LHCN-M2 (cell line): ENCODE measurements at places on chromosomes 16 and 17. TPM values are rescaled to one million over a fixed set of nuclear protein-coding genes. Genes with fewer than 3 reads are reported as not detected.

- DNase-seq = no peak
Measured at GRCh38 chr16:89829630-89830437, 1.6 kb downstream of the SPIRE2 start.

GRCh38 chr16:77555791-77556190, 121.0 kb upstream of the ADAMTS18 start:
- DNase-seq = no peak

DNA sequence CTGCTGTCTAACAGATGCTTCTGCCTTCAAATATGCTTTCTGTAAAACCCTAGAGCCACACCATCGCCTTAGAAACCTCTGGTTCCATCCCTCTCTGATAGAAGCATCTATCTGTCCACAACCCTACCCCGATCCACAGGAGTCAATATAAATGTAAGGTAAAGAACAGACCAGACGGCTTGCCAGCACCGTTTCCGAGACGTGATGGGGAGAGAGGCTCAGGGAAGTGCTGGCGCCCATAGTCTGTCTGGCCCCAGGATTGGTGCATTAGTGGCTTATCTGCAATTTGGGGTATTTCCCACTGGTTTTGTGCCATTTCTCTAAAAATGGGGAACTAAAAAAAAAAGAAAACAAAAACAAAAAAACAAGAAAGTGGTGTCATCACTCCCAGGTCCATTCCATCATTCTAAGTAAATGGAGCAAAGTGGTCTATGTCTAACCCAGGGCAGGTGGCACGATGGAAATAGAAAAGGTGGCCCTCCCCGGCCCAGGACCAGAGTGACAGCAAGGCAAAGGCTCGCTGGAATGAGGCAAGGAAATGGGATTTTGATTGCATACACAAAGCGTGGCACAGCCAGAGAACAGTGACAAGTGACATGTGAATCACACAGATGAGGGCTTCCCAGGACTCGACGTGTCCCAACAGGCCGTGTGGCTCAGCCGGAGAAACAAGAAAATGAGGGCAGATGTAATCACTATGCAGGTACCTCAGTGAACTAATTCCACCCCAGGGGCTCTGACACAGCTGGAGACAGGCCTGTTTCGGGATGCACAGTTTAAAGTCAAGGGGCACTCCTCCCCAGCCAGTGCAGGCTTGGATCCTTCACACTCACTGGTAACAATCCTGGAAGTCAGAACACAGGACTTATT, 125.6 kb downstream of the GAS7 start:
- DNase-seq = no peak

GRCh38 chr16:59198487-59198886, 464.4 kb upstream of the GOT2 start:
- DNase-seq = no peak

- no peak for DNase-seq
Measured at GRCh38 chr17:30576326-30576861, 99.2 kb downstream of the GOSR1 start.

DNA sequence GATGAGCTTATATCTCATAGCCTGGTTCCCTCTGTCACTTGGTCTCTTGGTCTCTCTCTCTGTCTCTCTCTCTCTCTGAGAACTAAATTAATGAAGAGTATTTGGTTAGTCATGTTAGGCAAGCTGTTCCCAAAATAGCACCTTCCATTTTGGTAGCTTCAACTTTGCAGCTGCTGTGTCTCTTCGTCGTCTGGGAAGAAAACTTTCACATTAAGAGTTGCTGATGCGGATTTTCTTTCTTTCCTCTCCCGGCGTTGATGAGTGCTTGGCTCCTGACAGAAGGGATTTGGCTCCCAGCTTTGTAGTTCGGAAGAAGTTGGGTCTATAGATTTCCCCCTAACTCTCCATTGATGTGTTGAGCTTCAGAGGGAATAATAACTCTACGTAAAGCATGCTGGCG, at the start of gene RBFOX1:
RBFOX1 (plus strand) TSS at position 235 of the 400 bp plus-strand sequence.
- DNase-seq = peak; percentile 81

DNA sequence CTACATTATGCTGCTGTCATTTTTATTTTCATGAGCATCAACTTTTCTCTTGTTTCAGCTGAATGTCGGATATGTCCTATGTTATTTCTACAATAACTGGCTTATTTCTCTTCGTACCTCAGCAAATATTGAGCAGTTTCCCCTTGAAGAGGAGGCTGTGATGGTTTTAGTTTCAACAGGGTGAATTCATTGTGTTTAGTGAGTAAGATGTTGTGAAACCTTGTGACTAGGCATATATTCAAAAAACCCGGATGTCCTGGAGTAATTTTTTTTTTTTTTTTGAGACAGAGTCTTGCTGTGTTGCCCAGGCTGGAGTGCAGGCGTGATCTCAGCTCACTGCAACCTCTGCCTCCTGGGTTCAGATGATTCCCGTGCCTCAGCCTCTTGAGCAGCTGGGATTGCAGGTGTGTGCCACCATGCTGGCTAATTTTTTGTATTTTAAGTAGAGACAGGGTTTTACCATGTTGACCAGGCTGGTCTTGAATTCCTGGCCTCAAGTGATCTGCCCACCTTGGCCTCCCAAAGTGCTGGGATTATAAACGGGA, 11.1 kb downstream of the CPD start:
- DNase-seq = no peak

GRCh38 chr17:77210331-77210730, 69.6 kb downstream of the SEC14L1 start:
- no peak for DNase-seq

- DNase-seq = no peak
Measured at GRCh38 chr17:80918731-80919130, 72.9 kb upstream of the CHMP6 start.

DNA sequence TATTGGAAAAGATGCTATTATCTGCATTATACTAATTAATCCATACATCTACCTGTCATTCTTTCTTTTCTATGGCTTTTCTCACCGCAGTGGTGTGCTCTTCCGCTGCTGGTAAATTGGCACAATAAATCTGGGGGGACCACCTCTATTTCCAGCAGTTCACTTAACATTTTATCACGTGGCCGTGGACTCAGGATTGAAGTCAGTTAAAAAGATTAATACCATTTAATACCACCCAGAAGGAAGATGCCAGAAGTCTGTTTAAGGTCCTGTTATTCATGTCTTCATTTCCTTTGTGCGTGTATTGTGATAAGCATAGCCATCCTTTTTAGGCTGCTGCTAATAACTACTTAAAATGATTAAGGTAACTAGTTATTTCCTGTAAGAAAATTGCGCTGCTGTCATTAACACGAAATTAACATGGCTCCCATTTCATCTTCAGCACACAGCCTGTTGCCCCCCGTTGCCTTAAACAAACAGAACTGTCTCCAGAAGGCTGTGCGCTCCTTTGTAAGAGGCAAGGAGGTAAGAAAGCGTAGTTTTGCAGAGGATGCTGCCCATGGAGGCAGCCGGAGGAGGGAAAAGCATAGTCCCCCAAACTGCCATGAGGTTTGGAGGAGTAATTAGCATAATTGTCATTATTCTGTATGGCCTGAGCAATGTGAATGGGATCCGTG, 414.4 kb downstream of the UTP18 start:
- DNase-seq = no peak

DNA sequence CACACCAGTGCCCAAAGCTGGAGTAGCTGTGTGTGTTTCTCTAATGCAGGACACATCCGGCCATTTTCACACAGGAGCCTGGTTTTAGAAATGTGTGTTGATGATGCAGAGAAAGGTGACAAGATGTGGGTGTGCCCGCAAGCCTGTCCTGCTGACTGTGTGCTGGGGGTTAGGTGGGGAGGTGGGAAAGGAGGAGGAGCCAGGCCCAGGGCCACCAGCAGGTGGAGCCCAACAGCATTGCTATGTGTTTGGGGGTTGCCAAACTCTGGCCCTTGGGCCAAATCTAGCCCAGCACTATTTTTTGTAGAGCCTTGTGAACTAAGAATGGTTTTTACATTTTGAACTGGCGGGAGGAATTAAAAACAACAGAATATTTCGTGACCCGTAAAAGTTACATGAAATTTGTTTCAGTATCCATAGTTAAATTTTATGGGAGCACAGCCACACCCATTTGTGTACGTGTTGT, 61.7 kb upstream of the LGALS9 start:
- no peak for DNase-seq

- peak; percentile 96 for DNase-seq
Measured at GRCh38 chr17:19728084-19728495, 11.7 kb upstream of the SLC47A2 start.

- no peak for DNase-seq
Measured at GRCh38 chr17:57201481-57201880, 54.8 kb upstream of the MSI2 start.

GRCh38 chr16:48525201-48526057, 84.6 kb downstream of the N4BP1 start:
- no peak for DNase-seq

DNA sequence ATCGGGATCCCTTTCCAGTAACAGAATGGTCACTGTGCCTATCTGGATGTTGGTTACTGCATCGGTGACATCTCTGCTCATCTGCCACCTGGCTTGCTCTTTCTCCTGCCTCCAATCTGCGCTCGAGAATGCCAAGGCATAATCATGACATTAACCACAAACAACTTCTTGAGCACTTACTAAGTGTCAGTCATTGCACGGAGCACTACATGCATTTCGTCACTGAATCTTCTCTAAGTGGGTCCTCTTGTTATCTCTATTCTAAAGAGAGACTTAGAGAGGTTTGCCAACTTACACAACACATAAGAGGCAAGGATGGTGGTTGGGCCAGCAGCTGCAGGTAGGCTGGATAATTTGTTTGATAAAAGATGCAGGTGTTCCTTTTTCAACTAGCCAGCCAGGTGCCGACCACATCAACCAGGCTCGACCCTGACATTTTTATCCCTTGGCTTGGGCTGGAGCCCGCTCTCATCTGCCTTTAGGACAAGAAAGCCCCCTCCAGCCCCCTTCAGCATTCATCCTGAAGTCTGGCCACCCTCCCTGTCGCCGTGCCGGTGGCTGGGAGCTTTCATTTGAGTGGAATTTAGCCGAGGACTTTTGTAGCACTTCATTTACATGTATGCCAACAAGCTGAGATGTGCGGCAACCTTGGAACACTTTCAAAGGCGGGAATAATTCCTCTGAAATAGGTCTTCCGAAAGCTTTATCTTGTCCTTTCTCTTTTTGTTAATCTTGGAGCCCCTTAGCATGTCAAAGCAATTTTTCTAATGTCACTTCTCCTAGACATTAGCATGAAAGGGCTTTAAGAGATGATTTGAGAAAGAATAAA, 89.3 kb upstream of the NKD1 start:
- DNase-seq = no peak

The UMOD gene
- total RNA-seq = not detected in 2 replicates

The WNT3 gene
- 0.57 and 1.0 TPM in 2 replicates for total RNA-seq

The PYDC1 gene
- not detected in 2 replicates for total RNA-seq

The SDR42E1 gene
- 0.38 and 0.80 TPM in 2 replicates for total RNA-seq

The SEZ6L2 gene
- total RNA-seq = 10.9 and 15.2 TPM in 2 replicates
